ENCODE measurements at places on chromosomes 4 and X. TPM values are rescaled to one million over a fixed set of nuclear protein-coding genes. Genes with fewer than 3 reads are reported as not detected.

Gene CT83
- not detected for total RNA-seq

Gene CCNG2
- total RNA-seq: 1.2 TPM

Gene MBNL3
- total RNA-seq: 31.7 TPM

Gene DIPK2B
- 37.3 TPM for total RNA-seq

Gene C4orf36
- not detected for total RNA-seq
